ENCODE measurements at places on chromosomes 3 and 15.

DNA sequence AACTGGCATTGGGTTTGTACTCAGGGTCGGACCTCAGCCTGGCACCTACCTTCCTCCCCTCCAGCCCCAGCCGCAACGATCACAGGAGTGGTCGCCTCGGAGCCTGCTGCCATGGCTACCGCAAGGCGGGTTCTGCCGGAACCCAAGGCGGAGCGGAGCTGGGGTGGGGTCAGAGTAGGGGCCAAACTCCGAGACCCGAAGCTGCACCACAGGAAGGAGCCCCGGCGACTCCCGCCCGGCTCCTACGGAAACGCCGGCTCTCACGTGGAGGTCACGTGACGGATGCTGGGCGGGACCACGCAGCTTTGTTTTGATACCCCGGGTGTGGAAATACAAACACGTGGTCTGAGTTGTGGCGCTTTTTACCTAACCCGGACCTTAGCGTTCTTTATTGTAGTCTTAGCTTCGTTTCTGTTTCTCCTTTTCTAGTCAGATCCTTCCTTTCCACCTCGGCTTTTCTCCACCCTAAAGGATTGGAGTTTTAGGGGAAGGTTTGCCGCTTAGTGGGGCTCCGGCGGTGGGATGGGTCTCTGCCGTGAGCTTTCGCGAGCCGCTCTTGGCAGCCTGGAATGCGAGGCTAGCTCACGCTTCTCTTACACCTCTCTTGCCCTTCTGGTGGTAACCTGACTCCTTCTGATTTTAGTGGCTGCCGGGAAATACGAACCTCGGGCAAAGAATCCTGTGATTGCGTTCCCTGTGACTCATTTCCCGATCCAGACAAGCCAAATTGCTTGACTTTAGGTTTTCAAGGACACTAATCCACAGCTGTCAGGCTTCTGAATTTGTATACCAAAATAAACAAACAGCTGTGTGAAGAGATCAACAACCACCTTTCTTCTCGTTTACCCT is at the start of gene HSPBAP1:
HSPBAP1 (minus strand) TSS at position 264 of the 849 bp plus-strand sequence; CDS start at position 113, 151 bp downstream.
- DNase-seq, result peak; percentile 90

GRCh38 chr15:74611341-74611740 is 4.3 kb upstream of the CLK3 start:
- DNase-seq, result no peak

- DNase-seq, result no peak
Observed at GRCh38 chr3:45319996-45320305, 68.4 kb upstream of the LARS2 start.

- DNase-seq, result no peak
Observed at GRCh38 chr3:183591881-183592521, 36.5 kb upstream of the KLHL6 start.

- DNase-seq, result no peak
Observed at GRCh38 chr3:30308131-30308530, 298.3 kb upstream of the TGFBR2 start.

GRCh38 chr3:179603321-179603720 is 1.1 kb downstream of the MRPL47 start:
- no peak for DNase-seq

GRCh38 chr15:32687556-32687955 is 30.2 kb upstream of the GREM1 start:
- DNase-seq, result no peak

DNA sequence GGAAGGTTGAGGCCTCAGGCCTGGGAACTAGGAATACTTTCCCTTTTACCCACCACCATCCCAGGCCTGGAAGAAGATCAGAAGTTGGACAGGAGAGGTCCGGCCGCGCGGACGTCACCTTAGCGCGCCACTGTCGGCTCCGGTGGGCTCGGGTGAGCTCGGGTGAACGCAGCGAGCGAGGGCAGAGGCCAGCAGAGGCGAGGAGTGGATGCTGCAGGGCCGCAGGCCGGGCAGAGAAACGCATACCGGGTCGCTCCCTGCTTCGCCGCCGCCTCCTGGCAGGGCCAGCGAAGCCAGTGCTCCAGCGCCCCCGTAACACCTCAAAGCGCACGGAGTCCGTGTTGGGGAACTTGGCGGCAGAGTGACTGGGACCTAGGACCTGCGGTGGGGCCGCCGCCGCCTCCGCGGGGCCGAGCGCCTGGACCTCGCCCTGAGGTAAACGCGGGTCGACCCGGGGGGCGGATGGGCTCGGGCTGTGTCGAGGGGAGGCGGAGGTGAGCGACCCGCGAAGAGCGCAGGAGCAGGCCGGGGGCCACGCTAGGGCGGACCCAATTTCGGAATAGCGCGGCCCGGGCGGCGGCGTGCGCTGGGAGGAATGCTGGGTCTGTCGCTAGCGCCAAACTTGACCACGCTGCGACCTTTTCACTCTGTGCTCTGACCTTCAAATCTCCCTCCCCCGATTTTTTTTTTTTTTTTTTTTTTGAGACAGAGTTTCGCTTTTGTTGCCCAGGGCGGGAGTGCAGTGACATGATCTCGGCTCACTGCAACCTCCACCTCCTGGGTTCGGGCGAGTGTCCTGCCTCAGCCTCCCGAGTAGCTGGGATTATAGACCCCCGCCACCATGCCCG is 1.6 kb downstream of the CYP11A1 start:
- DNase-seq, result no peak

- DNase-seq, result no peak
Observed at GRCh38 chr3:197615430-197615829, 59.7 kb upstream of the BDH1 start.
